ENCODE measurements at places on chromosomes 12 and 14.

- no peak for DNase-seq
Measured at GRCh38 chr12:45112306-45112705, 61.4 kb upstream of the DBX2 start.

GRCh38 chr12:92537290-92537960 lies 165.4 kb upstream of the PLEKHG7 start:
- DNase-seq, result no peak

GRCh38 chr14:24710403-24711112 lies 76.6 kb upstream of the GZMB start:
- peak; percentile 50 for DNase-seq

- peak; percentile 59 for DNase-seq
Measured at GRCh38 chr12:66879409-66879808, 200.5 kb upstream of the GRIP1 start.

DNA sequence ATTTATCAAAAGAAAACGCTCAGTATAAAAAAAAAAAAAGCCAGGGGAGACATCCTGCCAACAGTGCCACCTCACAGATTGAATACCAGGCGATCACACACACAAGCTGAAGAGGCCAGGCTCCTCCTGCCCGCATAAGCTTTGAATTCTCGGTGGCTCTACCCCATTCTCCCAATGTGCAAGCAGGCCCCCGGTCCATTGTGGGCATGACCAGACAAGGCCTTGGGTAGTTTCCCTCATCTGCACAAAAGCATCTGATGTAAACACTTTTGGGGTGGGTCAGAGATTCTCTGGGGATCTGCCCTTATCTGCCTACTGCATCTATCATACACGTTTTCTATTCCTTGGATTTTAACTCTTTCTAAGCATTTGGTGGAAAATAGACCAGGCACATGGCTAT lies 16.2 kb downstream of the KLRF2 start:
- DNase-seq, result no peak

GRCh38 chr14:56064513-56064912 lies 53.7 kb upstream of the PELI2 start:
- DNase-seq, result no peak

GRCh38 chr14:63273129-63273528 lies 45.6 kb downstream of the GPHB5 start:
- no peak for DNase-seq

DNA sequence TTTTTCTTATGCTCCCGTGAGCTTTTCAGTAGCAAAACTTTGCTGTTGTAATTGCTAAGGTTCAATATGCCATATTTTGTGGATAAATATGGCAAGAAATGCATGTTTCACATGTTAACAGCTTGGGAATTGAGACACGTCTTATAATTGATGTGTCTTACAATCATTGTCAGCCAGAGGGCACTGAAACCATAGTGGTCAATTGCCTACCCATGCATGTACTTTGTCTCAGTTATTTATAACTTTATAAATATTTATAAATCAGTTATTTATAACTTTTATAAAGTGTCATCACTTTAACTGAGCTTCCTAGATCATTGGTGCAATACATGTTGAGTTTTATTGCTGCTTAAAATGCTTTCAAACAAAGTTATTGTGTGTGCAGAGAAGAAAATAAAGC lies 82.0 kb downstream of the CATSPERB start:
- DNase-seq, result peak; percentile 52

DNA sequence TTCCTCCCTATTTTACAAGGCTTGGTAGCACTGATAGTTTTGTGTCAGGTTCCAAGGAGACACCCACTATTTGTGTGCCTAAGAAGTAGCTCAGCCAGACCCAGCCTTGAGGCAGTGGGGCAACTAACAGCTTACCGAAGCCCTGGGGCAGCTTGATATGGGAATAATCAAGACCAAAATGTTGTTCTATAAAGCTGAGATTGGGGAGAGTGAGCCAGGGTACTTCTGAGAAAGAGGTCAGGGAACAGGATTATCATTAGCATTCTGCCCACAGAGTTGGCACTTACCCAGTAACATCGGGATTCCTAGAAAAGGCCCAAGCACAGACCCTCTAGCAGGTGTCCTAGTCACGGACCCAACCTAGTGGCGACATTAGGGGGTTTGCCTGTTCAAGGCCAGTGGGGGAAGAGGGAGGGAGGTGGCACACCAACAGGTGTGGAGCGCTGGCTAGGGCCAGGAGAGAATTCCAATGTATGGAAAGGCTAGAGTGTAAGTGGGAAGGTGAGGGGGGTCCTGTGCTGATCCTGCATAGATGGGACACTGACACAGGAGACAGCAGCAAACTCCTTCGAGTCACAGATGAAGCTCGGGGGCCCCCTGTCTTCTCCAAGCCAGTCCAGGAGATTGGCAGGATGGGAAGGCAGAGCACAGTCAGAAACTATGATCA lies 4.9 kb downstream of the PPP1R3E start:
- no peak for DNase-seq

DNA sequence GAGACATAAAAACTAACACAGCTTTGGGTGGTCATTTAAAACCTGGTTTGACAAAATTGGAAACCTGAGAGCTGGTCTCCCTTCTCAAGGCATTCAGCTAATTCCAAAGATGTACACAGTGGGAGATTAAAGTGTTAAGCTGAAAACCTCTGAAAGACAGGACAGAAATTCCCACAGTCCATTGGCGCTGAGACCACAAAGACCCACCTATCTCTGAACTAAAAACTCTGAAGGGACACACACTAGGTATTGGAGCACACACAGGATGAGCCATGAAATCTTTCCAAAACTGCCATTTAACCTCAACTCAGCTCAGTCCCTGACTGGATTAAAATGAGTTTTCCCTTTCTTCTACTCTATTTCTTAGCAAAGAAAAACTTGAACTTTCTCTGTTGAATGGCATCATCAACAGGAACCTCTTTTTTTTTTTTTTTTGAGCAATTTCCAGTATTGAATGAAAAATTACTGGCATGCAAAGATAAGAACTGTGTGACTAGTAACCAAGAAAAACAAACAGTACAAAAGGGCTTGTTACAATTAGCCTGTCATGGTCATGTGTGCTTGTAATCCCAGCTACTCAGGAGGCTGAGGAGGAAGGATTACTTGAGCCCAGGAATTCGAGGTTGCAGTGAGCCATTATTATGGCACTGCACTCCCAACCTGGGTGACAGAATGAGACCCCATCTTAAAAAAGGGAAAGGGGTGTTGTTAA lies 82.4 kb downstream of the IPO8 start:
- no peak for DNase-seq

GRCh38 chr14:71725922-71726579 lies 206.2 kb upstream of the RGS6 start:
- DNase-seq, result no peak

GRCh38 chr14:31051511-31051910 lies 25.3 kb upstream of the STRN3 start:
- no peak for DNase-seq

- DNase-seq, result no peak
Measured at GRCh38 chr12:1322821-1323220, 271.6 kb downstream of the FBXL14 start.

GRCh38 chr14:104925214-104925854 lies 655 bp downstream of the PLD4 start:
- no peak for DNase-seq

- DNase-seq, result no peak
Measured at GRCh38 chr14:22099942-22100763, 426.5 kb upstream of the OR4E1 start.

DNA sequence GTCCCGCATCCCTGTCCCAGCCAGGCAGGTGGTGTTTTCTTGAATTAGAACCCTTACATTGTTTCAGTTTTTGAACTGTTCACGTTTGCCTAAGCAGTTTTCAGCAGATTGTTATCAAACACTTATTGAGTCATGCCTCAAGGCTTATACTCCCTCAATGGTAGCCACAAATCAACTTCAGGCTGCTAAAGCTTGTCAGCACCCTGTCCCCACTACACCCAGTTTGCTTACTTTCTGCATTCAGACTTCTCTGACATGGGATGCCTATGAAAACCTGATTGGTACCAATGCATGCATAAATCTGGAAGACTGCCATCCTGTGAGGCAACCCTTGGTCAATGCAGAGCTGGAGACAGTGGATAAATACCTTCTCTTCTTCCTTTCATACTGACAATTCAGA lies 225.4 kb downstream of the BTG1 start:
- DNase-seq, result no peak

- no peak for DNase-seq
Measured at GRCh38 chr14:69986336-69986735, 107.1 kb downstream of the SMOC1 start.

DNA sequence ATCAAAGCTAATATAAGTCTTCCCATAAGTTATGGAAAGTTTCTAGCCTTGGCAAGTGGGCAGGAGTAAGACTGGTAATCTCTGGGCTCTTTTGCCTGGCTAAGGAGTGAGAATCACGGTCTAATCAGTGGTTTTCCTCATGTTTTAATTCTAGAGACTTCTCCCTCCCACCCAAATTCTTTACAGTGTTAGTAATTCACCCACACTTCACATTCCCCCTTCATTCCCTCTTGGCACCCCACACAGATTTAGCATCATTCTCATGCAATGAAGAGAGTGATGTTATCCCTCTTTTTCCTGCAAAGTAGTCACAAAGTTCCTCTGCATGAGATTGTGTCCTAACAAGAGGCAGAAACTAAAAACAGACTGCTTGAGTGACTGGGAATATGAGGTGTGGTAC lies 28.6 kb upstream of the CACNA2D4 start:
- no peak for DNase-seq

DNA sequence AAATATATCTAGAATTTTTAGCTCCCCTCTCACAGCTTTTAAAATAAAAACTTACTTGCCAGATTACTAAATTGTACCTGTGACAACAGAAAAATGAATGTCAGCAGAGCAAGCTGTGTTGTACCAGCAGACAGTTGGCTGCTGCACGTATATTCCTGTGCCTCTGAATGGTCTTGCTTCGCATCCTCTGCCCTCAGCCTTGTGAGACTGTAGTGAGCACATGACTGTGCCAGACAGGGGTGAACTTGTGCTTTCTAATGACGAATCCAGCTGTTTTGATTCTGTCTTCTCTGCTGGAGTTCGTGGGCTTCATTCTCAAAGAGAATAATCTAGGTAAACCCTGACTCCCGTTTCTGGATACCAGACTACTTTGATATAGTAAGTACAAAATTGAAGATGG lies 58.3 kb upstream of the FRMD6 start:
- DNase-seq, result no peak

- no peak for DNase-seq
Measured at GRCh38 chr14:92397953-92398564, 75.1 kb downstream of the SLC24A4 start.

DNA sequence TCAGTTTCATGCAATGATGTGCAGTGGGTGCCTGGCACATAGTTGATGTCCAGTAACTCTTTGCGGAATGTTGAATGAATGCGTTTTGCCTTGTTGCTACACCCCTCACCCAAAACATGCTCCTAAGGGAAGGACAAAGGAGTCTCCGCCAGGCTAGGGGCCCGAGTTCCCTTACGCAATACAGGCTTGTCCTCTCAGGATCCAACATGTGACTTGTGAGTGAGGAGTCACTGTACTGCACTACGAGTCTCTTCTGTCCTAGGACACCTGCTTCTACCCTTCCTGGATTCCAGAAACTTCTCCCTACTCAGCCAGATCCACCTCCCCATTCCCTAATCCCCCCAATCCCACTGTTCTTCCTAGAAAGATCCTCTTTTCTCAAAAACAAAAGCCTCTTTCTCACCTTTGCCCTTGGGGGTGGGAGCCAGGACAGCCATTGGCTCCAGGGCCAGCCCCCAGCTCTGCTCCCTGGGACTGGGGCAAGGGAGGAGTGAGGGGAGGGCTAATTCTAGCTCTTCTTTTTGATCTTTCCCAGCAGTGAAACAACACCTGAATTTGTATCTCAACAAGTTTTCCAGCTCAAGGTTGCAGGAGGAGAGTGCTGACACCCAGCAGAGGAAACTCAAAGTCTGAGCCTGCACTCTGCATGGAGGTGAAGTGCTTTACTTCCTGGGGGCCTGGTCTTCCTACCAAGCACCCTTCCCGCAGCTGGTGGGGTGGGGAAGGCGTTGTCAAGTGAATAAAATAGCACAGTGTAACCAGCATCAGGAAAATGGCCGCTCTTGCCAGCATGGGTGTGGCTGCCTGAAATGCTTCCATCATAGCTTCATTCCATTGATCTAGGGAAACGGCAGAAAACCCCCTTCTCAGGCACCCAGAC lies 3.4 kb upstream of the OTUB2 start:
- no peak for DNase-seq

- DNase-seq, result no peak
Measured at GRCh38 chr14:54803396-54803795, 99.2 kb downstream of the GCH1 start.

- peak; percentile 63 for DNase-seq
Measured at GRCh38 chr12:126069549-126070165, 1004.4 kb downstream of the AACS start.

All from NCI-H526 (cell line).